ENCODE measurements at places on chromosomes 3 and 15. TPM values are rescaled to one million over a fixed set of nuclear protein-coding genes. Genes with fewer than 3 reads are reported as not detected.

DNA sequence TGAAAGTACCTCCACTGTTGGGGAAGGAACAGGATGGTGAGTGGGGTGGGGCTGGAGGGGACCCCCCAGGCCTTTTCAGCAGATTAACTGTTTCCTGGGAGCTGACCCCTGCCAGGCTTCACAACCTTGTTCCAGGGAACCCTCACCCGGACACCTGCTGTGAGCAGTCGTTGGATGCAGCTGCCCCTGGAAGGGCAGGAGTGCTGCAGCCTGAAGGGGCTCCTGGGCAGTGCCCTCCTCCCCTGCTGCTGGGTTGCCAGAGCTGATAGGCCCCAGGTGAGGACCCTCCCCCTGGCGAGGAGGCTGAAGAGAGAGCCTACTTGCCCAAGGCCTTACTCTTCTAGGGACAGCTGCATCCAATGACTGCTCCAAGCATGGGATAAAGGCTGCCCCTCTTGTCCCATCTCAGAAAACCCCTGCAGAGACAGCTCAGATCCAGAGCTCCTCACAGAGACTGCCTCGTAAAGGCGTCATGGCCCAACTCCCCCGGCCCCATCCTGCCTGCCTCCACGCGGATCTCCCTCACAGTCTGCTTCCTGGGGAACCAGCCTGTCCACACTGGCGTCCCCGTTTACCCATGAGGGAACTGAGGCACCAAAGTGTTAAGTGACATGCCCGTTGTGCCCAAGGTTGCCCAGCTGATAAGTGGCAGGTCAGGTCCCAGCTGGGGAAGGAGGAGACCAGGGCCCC, 193.4 kb upstream of the LINGO1 start:
- no peak overlapping the region for H3K4me3 ChIP-seq
- H3K27ac ChIP-seq, result no peak overlapping the region
- H3K27me3 ChIP-seq, result peaks cover 16% of the 10 kb centered on the region
- H3K36me3 ChIP-seq, result no peaks in the 10 kb centered on the region
- DNase-seq, result peak; percentile 4

DNA sequence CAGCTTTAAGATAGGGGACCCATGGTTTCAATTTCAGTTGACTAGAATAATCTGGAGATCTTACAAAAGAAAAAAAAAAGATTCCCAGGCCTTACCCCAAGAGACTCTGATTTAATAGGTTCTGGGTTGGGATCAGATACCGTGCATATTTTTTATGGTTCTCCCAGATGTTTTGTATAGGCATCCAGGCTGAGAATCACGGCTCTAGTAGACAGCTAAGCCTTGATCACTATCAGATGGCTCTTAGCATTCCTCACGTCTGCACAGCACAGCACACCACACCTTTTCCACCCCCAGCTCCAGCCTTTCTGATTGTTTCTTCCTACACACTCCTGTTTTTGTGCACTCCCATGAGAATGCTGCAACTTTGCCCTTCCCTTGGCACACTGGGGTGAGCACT, 40.8 kb downstream of the TMEM45A start:
- no peaks in the 10 kb centered on the region for H3K36me3 ChIP-seq
- no peak overlapping the region for H3K4me3 ChIP-seq
- no peak overlapping the region for H3K27ac ChIP-seq
- no peaks in the 10 kb centered on the region for H3K27me3 ChIP-seq

DNA sequence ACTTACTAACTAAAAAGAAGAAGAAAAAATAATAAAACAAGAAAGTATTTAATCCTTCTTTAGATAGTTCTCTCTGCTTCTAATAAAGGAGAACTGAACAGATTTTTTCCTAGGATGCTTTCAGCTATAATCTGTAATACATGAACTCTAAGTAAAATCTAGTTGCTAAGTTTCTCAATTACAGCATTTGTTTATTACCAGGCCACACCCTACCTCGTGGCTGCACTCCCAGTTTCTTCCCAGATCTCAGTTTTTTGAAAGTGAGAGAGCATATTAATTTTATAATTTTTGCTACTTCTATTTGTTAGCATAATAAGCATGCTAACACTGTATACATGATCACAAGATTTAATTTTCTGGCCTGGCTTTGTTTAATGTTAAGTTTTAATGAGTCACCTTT, 258.3 kb downstream of the IL5RA start:
- no peak overlapping the region for H3K4me3 ChIP-seq
- no peaks in the 10 kb centered on the region for H3K4me1 ChIP-seq
- DNase-seq, result no peak
- no peaks in the 10 kb centered on the region for H3K36me3 ChIP-seq

- peaks cover 71% of the 10 kb centered on the region for H3K27me3 ChIP-seq
- H3K4me3 ChIP-seq, result peak overlapping the region; percentile 32
- peak overlapping the region; percentile 60 for H3K27ac ChIP-seq
- peaks cover 25% of the 10 kb centered on the region for H3K4me1 ChIP-seq
Observed at GRCh38 chr3:128481438-128481942, 11.5 kb downstream of the GATA2 start.

The LYZL4 gene
- total RNA-seq, result not detected

DNA sequence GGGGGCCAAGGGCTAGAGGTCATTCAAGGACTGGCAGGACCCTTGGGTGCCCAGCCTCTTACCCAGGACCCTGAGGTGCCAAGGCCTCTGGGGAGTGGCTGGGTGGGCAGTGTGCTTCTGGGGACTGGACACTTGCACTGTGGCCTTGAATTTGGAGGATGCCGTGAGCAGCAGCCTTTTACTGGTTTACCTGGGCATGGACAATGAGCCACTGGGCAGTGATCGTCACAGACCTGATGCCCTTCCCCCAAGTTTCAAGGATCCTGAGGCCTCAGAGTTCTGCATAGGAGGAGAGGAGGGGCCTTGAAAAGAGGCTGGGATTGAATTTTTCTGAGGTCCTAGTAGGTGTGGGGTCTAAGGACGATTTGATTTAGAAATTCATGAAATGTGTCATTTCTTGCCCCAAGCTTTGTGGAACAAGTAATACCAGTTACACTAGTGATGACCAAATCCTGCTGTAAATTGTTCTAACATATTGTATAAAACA, 146.1 kb upstream of the TPM1 start:
- H3K27ac ChIP-seq, result no peak overlapping the region
- peaks cover 14% of the 10 kb centered on the region for H3K4me1 ChIP-seq
- no peak overlapping the region for H3K4me3 ChIP-seq
- DNase-seq, result no peak
- H3K27me3 ChIP-seq, result no peaks in the 10 kb centered on the region
- H3K36me3 ChIP-seq, result no peaks in the 10 kb centered on the region

- H3K4me3 ChIP-seq, result no peak overlapping the region
- H3K4me1 ChIP-seq, result no peaks in the 10 kb centered on the region
- no peaks in the 10 kb centered on the region for H3K27me3 ChIP-seq
- H3K36me3 ChIP-seq, result no peaks in the 10 kb centered on the region
- no peak overlapping the region for H3K27ac ChIP-seq
Observed at GRCh38 chr3:115652738-115653137, 29.4 kb downstream of the GAP43 start.

DNA sequence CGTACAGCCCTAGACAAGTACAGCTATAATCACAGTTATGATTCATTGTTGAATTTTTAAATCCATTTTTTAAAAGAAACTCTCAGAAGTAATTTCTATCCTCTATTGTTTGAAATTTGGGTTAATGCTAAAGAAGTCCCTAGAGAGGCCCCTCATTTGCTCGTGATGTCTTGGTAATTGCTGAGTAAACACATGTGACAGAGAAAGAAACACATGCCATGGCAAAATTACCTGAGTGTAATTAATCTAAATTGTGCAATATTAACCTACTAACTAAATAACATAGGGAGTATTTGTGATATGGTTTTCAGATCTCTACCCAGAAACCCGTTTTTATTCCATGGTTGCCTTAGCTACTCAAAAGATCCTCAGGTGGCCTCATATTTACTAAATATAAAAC, 10.8 kb downstream of the NEK10 start:
- no peak for DNase-seq
- H3K27me3 ChIP-seq, result no peaks in the 10 kb centered on the region
- no peak overlapping the region for H3K27ac ChIP-seq
- peaks cover 17% of the 10 kb centered on the region for H3K4me1 ChIP-seq

The SLC27A2 gene
- 2.9 TPM for total RNA-seq

The SAMMSON gene
- total RNA-seq, result not detected

GRCh38 chr3:132654190-132654589, 5.4 kb downstream of the ACAD11 start:
- peaks cover 20% of the 10 kb centered on the region for H3K4me1 ChIP-seq
- H3K4me3 ChIP-seq, result no peak overlapping the region
- no peak for DNase-seq
- H3K27ac ChIP-seq, result no peak overlapping the region

- H3K27ac ChIP-seq, result peak overlapping the region; percentile 72
- H3K27me3 ChIP-seq, result no peaks in the 10 kb centered on the region
- no peak for DNase-seq
- no peaks in the 10 kb centered on the region for H3K36me3 ChIP-seq
Observed at GRCh38 chr3:192957441-192958021, 39.9 kb upstream of the MB21D2 start.

DNA sequence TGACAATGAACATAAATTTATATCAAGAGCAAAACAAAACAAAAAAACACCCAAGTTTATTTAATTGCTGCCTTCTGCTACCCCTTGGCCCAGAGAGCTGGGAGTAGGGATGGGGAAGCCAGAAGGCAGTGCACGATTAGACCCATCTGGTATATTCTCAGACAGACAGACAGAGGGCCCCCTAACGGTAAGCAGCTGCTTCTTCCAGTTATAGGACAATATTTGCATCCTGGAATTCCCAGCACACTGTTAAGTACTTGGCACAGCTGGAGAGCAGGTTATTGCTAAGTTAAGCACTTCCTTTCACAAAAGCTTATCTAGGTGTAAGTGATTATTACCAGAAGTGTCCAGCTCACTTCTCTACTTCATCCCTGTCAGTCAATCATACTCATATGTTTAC, 39.3 kb downstream of the C2CD4B start:
- no peak for DNase-seq
- no peak overlapping the region for H3K27ac ChIP-seq
- H3K4me1 ChIP-seq, result peaks cover 27% of the 10 kb centered on the region

The CLRN1 gene
- not detected for total RNA-seq

The SPATA12 gene
- 0.15 TPM for total RNA-seq

The GOLGA6L24 gene
- not detected for total RNA-seq

GRCh38 chr3:123582315-123582714, 2.5 kb downstream of the HACD2 start:
- H3K36me3 ChIP-seq, result peaks cover 35% of the 10 kb centered on the region
- no peak overlapping the region for H3K4me3 ChIP-seq
- H3K27ac ChIP-seq, result no peak overlapping the region
- no peak for DNase-seq

DNA sequence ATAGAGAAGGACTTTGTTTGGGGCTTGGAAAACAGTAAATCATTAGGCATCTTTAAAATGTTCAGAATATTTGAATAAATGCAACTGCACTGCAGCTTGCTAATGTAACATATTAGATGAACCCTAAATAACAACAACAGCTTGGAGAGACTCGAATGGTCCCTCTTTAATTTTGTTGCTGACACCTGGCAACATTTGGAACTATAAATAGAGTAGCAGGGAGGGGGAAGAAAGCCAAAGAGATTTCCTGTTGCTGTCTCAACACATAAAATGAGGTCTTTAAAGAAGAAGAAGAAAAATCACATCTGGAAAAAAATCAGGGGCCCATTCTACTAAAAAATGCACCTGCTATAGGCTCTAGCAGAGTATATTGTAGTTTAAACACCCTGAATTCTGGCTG, 49.9 kb upstream of the DPPA4 start:
- no peak overlapping the region for H3K27ac ChIP-seq
- no peaks in the 10 kb centered on the region for H3K4me1 ChIP-seq
- H3K36me3 ChIP-seq, result no peaks in the 10 kb centered on the region

GRCh38 chr15:83306561-83306960, 22.1 kb upstream of the BNC1 start:
- no peak overlapping the region for H3K4me3 ChIP-seq
- DNase-seq, result no peak
- peaks cover 5% of the 10 kb centered on the region for H3K4me1 ChIP-seq
- H3K27ac ChIP-seq, result no peak overlapping the region
- H3K36me3 ChIP-seq, result no peaks in the 10 kb centered on the region

The ILDR1 gene
- 8.3 TPM for total RNA-seq
